ENCODE measurements at places on chromosomes 7 and 10. TPM values are rescaled to one million over a fixed set of nuclear protein-coding genes. Genes with fewer than 3 reads are reported as not detected.

The CALCR gene
- total RNA-seq, result not detected

The NME8 gene
- total RNA-seq, result not detected

The C10orf62 gene
- total RNA-seq, result 0.16 TPM

The VWDE gene
- 0.36 TPM for total RNA-seq

The ADGRA1 gene
- not detected for total RNA-seq

DNA sequence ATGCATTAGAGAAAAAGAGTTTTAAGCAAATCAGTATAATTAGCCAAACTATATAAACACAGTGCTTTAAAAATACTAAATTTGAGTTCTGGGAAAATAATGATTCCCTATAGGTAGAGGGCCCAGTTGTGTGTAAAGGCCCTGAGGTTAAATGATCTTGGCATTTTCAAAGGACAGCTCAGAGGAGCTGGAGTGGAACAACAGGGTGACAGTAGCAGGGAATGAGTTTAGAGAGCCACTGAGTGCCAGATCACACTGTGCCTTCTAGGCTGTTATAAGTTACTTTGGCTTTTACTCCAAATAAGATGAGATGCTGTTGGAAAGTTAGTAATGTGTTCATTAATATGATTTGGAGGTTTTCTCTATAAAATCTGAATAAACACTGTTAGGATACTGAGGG, 34.6 kb downstream of the VWDE start:
- no peak for ATAC-seq

DNA sequence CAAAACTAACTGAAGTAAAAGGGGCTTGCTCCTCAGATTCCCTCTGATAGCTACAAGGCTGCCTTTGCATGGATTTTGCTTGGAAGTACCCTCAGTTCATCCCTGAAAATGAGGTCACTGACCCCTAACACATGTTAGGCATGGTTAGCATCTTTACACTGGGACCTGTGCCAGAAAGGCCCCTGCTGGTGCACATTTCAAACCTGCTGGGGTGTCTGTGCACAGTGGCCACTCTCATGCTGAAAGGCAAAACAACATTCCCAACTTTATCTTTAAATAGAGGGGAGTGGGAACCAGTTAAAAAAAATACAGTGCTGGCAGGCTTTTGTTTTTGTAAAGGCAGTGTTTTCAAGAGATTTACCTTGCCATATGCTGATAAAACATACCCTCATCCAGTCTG, 99.1 kb downstream of the ANK3 start:
- ATAC-seq, result no peak

GRCh38 chr7:12895296-12895695, 207.9 kb downstream of the ARL4A start:
- no peak for ATAC-seq

- ATAC-seq, result no peak
These were observed 730.6 kb upstream of the VSTM2A start for GRCh38 chr7:53811555-53812079.

- ATAC-seq, result no peak
These were observed 1.5 kb upstream of the SHH start for GRCh38 chr7:155813546-155814315.

DNA sequence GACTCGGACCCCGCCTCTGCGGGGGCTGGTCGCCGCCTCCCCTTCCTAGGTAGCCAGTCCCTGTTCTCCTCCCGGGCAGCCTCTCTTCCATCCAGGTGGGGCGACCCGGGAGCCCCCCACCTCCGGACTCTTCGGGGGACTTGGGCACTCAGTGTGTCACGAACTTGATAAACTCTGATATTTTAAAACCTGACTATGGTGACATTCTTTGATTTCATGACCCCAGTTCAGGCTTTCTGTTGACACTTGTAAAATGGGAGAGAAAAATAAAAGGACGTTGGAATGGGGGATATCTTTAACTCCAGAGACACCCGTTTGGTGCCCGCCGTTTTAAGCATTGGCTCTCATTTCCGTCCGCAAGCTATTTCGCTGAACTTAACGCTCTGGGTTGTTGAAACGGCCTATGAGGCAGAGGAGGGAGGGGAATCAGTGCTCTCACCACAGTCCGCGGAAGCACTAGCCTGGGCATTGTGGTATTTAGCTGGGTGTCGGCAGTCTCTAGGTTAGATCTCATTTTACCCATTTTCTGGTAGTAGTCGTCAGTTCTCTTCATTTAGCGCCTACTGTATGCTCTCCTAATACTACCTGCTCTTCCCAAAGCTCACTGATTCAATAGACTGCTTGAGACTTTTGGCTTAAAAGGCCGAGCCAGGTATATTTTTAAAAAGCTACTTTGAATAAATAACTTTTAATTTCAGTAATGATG, 738 bp downstream of the VPS26A start:
- peak; percentile 30 for ATAC-seq

DNA sequence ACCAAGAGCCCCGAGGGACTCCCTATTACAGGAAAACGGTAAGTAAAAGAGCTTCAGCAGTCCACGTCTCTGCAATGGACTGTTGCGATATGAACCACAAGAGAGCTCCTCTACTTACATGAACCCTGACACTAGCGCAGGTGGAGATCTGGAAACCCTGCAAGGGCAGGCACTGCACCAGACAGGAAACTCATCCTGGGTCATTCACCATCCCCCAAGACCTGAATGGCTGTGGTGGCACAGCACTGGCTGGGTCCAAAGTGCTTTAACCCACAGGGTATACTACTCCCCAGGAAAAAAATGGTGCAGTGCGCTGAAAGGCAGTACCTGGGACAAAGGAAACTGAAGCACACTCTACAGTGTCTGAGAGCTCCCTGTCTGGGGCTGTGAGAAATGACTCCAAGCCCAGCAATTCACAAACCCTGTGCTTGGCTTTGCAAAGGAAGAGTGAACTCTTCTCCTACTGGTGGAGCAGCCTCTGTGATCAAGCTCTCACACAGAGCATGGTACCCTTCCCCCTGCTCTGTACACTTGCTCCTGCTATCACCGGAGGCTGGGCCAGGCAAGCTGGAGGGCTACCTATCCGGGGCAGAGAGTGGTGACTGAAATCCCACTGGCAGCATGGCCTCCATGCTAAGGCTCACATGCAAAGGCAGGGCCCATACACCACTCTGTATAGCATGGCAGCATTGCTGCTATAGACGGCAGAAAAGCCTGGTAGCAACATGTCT, 44.9 kb downstream of the HIBADH start:
- no peak for ATAC-seq

DNA sequence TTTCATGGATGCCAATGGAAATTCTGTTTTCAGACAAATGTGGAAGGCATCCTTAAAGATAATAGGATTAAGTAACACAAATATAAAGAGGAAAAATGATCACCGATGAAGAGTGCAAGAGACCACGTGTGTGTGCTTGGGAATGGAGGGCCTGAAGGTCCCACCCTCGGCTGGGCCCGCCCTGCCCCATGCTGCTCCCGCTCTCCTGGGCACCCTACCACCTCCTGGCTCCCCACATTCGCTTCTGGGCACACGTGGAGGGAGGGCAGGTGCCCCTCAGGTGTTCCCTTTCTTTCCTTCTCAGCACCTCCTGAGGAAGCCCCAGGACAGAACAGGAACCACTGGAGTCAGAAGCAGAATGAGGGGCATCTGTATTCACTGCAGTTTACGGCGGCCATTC, 367.6 kb downstream of the DNAJB6 start:
- ATAC-seq, result no peak

- ATAC-seq, result no peak
These were observed 29.2 kb downstream of the GBX1 start for GRCh38 chr7:151138153-151138851.

DNA sequence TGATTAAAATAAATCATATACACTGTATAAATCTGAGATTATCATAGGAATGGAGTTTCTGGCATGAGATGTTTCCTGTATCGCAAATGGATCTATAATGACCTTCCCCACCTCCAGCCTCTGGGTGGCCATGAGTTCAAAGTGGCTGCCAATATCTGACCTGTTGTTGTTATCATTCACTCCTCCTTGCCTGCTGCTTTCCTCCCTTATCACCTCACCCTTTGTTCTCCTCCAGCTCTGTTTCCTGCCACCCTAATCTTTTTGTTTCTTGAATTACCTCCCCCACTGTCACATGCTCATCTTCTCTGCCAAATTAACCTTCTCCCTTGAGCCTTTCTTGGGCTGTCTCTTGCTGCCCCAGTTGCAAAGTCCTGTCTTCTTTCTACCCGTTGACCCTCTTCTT, 12.0 kb downstream of the SCD start:
- ATAC-seq, result no peak

GRCh38 chr10:48780341-48780740, 95.7 kb downstream of the WDFY4 start:
- ATAC-seq, result no peak

GRCh38 chr7:144908324-144908723, 72.5 kb upstream of the TPK1 start:
- no peak for ATAC-seq

- ATAC-seq, result no peak
These were observed 61.7 kb downstream of the DOCK4 start for GRCh38 chr7:112144284-112145059.

GRCh38 chr10:78959924-78960285, 108.9 kb upstream of the ZMIZ1 start:
- no peak for ATAC-seq

DNA sequence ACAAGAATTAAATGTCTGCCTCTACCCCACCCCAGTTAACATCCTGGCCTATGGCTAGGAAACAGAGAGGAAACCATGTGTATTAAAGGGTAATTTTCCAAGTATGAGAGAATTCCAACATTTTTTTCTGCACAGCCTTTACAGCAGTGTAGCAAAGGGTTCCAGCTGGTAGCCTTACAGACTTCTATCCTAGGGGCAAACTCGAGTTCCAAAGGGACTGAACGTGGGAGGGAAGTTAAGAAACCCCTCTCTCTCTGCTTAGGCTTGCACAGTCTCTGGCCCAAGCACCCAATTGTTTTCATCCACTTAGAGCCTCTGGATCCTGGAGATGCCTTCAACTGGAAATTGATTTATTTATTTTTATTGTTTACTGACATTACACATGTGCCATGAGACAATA, 60.3 kb downstream of the SLC16A12 start:
- no peak for ATAC-seq

- ATAC-seq, result no peak
These were observed 110.7 kb downstream of the PLCE1 start for GRCh38 chr10:94104316-94105000.

- peak; percentile 12 for ATAC-seq
These were observed 2.6 kb downstream of the LDB1 start for GRCh38 chr10:102117391-102118159.

All from esophagus mucosa (tissue), 1 donor.